ENCODE measurements at places on chromosomes 6 and 20. TPM values are rescaled to one million over a fixed set of nuclear protein-coding genes. Genes with fewer than 3 reads are reported as not detected.

MYCT1 gene
- 3.3 TPM for total RNA-seq

TGM6 gene
- not detected for total RNA-seq

CALHM6 gene
- total RNA-seq = 2.2 TPM

CAGE1 gene
- total RNA-seq = 0.05 TPM

LPA gene
- total RNA-seq = 196 TPM

POM121L2 gene
- not detected for total RNA-seq

ZNF334 gene
- 1.9 TPM for total RNA-seq

ENPP3 gene
- 1.9 TPM for total RNA-seq

HIVEP2 gene
- 3.0 TPM for total RNA-seq

GPR63 gene
- 0.05 TPM for total RNA-seq

SDC4 gene
- 89.3 TPM for total RNA-seq

CHMP4B gene
- total RNA-seq = 24.4 TPM

TMEM151B gene
- not detected for total RNA-seq

POPDC3 gene
- not detected for total RNA-seq

RALY gene
- 26.8 TPM for total RNA-seq

ULBP2 gene
- total RNA-seq = 0.18 TPM

B3GAT2 gene
- total RNA-seq = 0.05 TPM

C4B gene
- 2,468 TPM for total RNA-seq

OR2H2 gene
- not detected for total RNA-seq

GRIK2 gene
- total RNA-seq = 0.10 TPM

TP53TG5 gene
- not detected for total RNA-seq

MTFR2 gene
- total RNA-seq = not detected

GSTA2 gene
- total RNA-seq = 45.2 TPM

THBS2 gene
- 2.9 TPM for total RNA-seq

HTR1E gene
- not detected for total RNA-seq

HMGN3 gene
- 32.4 TPM for total RNA-seq

TCP11 gene
- total RNA-seq = not detected

IFNGR1 gene
- 23.0 TPM for total RNA-seq

PNPLA1 gene
- not detected for total RNA-seq

TAF8 gene
- 13.1 TPM for total RNA-seq

GGTLC1 gene
- not detected for total RNA-seq

CCM2L gene
- 1.5 TPM for total RNA-seq

OR2B6 gene
- total RNA-seq = not detected

LY6G6F gene
- total RNA-seq = not detected

NXT1 gene
- total RNA-seq = 2.6 TPM

IPCEF1 gene
- total RNA-seq = 0.98 TPM

All from left lobe of liver (tissue), 2 donors.